ENCODE measurements at places on chromosomes 1 and 21.

DNA sequence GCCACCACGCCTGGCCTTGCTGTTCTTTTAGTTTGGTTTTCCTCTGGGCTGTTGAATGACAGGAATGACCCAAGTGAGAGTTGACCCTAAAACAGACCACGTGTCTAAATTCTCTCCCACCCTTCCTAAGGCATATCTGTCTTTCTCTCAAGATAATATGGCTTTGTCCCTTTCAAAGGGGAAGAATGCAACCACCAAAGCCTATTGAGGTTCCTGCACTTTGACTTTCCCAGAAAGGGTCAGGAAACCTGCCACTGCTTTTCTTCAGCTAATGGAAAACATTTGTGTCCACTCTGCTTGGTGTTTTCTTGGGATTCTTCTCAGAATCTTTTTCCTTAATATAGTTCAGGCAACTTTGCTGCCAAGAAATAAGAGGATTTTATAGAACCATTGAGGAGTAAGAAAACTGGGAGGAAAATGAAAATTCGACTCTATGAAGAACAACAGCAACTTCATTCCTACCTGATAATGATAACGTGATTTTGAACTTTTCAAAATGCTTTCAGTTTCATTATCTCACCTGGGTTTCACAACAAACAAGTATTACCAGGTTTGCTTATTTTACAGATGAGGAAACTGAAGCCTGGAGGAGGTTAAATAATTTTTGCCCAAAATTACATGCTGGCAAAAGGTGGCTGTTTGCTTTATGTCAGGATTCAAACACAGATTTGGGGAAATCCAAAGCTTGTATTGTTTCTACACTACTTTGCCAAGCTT is 6.9 kb downstream of the PLPP3 start:
- DNase-seq: no peak

DNA sequence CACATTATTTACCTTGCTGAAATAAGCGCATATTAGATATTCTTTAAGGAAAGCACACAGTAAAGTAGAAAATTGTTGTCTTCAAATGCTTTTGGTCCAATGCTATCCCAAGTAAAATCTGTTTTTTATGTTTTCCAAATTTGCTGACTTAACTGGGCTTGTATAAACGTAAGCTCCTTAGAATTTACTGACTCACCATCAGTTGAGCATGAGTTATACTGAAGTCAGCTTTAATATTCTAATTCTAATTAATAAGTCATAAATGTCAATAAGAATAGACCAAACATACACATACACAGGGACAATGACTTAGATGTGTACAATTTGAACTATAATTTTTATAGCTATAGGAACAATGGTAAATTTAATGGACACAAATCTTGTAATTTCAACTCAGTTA is 319.2 kb downstream of the TPR start:
- DNase-seq: no peak

DNA sequence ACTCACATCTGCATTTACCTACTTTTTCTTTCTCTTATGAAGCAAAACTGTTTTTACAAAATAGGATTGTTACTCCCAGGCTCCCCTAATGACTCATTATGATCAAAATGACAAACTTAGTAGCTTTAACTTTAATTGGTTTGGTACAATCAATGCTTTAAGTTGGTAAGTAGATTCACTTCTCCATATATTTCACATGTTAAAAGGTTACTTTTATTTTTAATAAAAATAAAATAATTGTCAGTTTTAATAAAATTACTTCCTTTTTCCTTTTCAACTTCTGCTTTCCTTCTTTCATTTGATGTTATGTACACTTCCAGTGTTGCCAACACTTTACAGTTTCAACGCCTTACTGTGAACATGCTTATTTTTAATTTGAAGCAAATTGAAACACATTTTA is 477.6 kb downstream of the SETD4 start:
- DNase-seq: no peak

GRCh38 chr1:154755858-154756730 is 114.0 kb downstream of the KCNN3 start:
- no peak for DNase-seq
